ENCODE measurements at places on chromosomes 1 and 21. TPM values are rescaled to one million over a fixed set of nuclear protein-coding genes. Genes with fewer than 3 reads are reported as not detected.
A peak's percentile ranks its signal among the peaks of the same experiment; 100 is the strongest.

Gene TMIGD3
- total RNA-seq = 0.13 TPM

GRCh38 chr1:205500240-205501233 lies 3.9 kb upstream of the CDK18 start:
- DNase-seq = no peak

GRCh38 chr21:38968887-38969543 lies 163.3 kb downstream of the ETS2 start:
- no peak for DNase-seq

GRCh38 chr1:61198554-61198953 lies 116.2 kb downstream of the NFIA start:
- DNase-seq = no peak

- no peak for DNase-seq
Measured at GRCh38 chr21:46351476-46352163, 27.7 kb downstream of the PCNT start.

- DNase-seq = no peak
Measured at GRCh38 chr1:193285641-193286040, 99.2 kb upstream of the B3GALT2 start.

GRCh38 chr1:224213438-224214119 lies 30.5 kb downstream of the DEGS1 start:
- DNase-seq = peak; percentile 72

Gene OR2G6
- not detected for total RNA-seq

Gene IVL
- total RNA-seq = not detected

Gene CD247
- 0.22 TPM for total RNA-seq

Gene C1QTNF12
- total RNA-seq = 3.7 TPM

DNA sequence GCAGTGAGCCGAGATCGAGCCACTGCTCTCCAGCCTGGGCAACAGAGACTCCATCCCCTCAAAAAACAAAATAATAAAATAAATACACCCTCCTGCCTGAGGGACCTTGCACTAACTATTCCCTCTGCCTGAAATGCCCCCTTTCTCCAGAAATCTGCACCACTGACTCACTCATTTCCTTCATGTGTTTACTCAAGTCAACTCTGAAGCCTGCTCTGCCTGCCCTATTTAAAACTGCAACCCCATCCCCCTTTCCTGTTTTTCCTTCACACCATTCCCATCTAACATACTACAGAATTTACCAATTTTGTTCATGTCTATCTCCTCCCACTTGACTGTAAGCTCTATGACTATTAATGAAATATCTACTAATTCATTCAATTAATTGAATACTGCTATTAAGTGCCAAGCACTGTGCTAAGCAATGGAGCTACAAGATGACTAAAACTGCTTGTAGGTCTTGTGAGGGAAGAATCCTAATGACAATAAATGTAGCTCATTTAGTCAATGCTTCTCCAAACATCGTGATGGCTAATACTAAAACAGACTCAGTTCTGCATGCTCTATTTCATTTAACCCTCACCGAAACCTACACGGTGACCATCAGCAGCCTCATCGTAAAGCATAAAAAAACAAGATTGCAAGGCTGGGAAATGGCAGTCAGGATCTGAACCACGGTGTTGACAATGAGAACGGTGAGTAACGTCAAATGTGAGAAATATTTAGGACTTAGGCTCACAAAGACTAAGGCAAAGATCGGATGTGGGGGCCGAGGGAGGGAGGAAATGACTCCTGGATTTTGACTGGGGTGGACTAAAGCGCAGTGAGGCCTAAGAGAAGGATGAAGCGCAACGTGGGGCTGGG lies 749 bp upstream of the TMEM39B start:
- DNase-seq = no peak

DNA sequence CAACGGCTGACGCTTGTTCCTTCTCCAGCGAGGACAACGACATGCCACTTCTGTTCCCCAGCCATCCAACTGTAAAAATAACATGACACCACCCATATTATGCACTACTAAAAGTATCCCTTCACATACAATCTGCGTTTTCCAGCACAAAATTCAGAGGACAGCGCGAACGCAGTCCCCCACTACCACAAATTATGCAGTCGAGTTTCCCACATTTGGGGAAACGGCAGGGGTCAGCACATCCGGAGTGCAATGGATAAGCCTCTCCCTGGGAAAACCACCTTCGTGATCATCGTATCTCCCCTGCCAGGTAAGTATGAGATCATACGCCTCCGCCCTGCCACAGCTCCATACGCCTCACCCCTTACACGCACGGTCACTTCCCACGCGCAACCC lies 120.9 kb downstream of the PPIAL4G start:
- no peak for DNase-seq

GRCh38 chr1:173411835-173412742 lies 65.0 kb upstream of the PRDX6 start:
- DNase-seq = no peak

Data from K562 (cell line).